ENCODE measurements at places on chromosomes 16 and 17.

DNA sequence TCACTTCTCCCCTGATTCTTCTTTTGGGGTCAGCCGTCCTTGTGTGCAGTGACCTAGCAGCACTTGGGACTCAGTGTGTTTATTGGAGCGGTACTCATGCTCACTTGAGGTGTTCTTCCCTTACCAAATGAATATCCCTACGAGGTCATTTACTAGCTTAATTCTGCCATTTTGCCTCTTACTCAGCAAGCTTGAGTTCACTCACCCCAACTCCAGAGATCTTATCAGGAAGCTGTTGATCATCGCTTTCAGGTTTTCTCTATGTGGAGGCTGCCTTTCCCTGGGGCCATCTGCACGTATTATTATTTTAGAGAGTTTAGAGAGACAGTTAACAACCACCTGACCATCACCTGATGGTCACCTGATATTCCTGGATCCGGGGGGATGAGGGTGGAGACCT, 1466.0 kb upstream of the GOT2 start:
- no peak for DNase-seq

DNA sequence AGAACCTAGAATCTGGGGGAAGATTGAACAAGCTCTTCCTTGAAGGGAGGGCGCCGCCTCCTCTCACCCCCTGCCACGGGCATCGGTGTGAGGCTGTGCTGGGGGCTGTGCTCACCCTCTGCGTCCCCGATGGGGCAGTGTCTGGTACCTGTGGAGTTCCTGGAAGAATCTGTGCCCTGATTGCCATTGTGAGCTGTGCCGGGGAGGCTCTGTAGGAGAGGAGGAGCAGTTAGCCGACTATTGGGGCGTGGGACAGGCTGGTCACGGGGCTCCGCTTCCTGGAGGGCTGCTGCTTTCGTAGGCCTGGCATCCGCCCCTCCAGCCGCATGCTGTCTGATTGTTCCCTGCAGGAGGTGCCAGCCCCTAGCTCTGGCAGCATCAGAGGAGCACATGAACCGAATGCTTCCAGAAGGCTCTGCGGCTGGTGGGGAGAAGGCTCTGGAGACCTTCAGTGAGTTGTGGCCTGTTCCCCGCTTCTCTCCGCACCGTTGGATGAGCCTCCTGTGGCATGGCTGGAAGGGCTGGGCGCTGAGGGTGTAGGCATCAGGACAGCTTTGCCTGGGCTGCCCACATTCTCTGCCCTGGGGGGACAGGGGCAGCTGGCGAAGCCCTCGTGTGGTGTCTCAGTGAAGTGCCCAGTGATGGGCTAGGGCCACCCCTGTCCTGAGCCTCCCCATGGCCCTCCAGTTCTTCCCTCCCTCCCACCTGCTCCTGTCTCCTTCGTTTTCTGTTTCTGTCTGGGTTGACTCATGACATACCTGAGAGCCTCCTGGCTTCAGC, 86.9 kb downstream of the SEC14L1 start:
- DNase-seq: no peak

- no peak for DNase-seq
These were observed 22.0 kb downstream of the UBN1 start for GRCh38 chr16:4869147-4869805.

DNA sequence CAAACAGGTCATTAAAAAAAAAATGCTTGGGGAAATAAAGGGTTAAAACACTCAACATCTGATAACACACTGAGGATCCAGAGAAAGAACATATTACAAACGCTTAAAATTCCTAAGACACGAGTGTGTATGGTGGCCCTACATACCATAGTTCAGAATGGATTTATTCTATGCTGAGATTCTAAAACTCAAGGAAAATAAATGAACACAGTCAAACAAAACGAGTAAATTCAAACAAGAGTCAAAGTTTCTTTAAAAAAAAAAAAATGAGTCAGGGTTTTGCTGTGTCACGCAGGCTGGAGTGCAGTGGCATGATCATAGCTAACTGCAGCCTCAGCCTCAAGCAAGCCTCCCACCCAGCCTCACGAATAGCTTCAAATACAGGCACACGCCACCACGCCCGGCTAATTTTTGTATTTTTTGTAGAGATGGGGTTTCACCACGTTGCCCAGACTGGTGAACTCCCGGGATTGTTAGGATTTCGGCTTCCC, 17.4 kb downstream of the CRK start:
- DNase-seq: no peak

- DNase-seq: no peak
These were observed 20.6 kb downstream of the MPRIP start for GRCh38 chr17:17062866-17063265.

GRCh38 chr17:11031787-11032186, 193.9 kb upstream of the PIRT start:
- DNase-seq: no peak

DNA sequence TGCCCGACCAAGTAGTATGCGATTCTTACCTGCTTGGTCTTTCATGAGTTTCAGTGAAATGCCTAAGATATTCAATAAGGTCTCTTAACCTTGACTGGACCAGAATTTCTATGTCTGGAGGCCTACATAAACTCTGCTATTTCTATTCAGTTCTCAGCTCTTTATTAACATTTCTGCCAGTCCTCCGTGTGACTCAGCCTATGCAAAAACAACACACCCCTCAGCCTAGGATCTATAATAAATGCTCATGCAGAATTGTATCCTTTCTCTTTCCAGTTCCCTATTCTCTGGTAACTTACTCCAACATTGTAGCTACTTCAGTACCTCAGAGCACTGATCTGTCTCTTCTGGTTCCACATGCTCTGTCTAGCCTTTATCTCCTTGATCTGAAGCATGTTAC, 1507.4 kb downstream of the CDH11 start:
- DNase-seq: no peak

DNA sequence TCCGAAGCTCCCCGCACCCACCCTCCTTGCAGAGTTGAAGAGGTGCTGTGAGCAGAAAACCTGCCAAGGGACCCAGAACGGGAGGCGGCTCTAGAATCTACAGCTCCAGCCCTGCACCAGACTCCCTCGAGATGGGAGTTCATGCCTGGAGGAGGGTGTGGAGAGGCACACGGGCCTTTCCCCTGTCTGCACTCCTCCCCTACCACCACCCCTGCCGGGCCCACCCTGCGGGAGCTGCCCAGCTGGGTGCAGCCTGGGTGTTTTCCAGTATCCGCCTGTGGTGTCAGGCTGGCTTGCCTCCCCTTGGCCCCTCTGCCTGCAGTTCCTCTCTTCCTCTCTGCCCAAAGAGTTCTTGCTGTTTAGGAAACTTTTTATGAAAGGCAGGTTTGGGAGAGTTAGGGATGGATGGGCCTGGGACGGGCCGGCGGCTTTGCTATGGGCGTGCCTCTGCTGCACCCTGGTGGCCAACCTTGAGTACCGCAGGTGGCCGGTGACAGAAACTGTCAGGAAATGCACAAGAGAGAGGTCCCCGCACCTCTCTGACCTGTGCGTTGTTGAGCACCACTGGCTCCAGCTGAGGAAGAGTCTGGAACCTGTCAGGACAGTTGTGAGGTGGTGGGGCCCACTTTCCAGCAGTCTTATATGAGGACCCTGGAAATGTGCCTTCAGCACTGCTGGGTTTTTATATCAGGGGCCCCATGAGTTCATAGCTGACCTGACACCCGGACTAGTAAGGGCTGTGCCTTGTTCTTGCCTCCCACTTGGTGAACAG, 354.1 kb downstream of the SEC14L1 start:
- peak; percentile 84 for DNase-seq

GRCh38 chr16:15653227-15653626, 3.2 kb downstream of the NDE1 start:
- no peak for DNase-seq

DNA sequence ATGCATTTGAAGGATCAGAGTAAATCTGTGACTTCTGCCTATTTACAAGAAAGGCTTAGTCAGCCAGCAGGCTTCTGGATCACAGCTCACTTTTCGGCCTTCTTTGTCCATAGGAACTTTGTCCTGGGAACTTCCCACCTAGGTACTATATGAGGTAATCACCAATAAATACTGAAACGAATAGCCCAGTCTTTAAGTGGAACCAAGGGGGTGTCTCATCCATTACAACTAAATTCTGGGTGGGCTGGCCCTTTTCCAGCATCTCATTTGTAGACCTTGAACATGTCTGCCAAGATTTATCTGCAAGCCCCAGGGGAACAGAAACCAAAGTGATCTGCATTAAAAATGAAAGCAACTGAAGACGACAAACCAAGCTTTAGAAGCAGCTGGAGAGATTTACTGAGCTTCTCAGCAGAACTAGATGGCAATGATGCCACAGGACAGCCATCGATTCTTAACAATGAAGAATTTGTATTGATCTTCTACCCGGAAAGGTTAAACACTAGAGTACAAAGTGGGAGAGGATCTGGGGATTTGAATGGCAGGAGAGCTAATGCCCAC, 55.5 kb downstream of the SNX11 start:
- DNase-seq: no peak

GRCh38 chr17:9488556-9488955, 87.1 kb downstream of the STX8 start:
- DNase-seq: no peak

- DNase-seq: no peak
These were observed 66.4 kb downstream of the MYH11 start for GRCh38 chr16:15790458-15790857.

Data from activated CD4-positive, alpha-beta T cell treated with anti-CD3 and anti-CD28 coated beads, Interleukin-2, Interleukin-6, amounts not matched to agents 100 ng/mL and 50 ng/mL, durations not matched to agents 16 hours and 8 hours (primary cell).